ENCODE measurements at places on chromosomes 5 and 9. TPM values are rescaled to one million over a fixed set of nuclear protein-coding genes. Genes with fewer than 3 reads are reported as not detected.

The PRRX2 gene
- 5.3 TPM for total RNA-seq

The NSA2 gene
- 113 TPM for total RNA-seq

The HARS1 gene
- total RNA-seq, result 77.2 TPM

The NEURL1B gene
- 10.0 TPM for total RNA-seq

The GAS1 gene
- total RNA-seq, result 0.09 TPM

The DMAC1 gene
- total RNA-seq, result 84.3 TPM

The RGS14 gene
- total RNA-seq, result 5.4 TPM

The PCDHB16 gene
- total RNA-seq, result 0.09 TPM

The CRHBP gene
- total RNA-seq, result 0.09 TPM

The CCNI2 gene
- 0.07 TPM for total RNA-seq

All from A549 treated with AZD2906 at 1 μM for 4 hours (cell line).